ENCODE measurements at places on chromosomes 5 and 9.

GRCh38 chr5:159764283-159765134 is 151.8 kb upstream of the ADRA1B start:
- DNase-seq, result no peak

DNA sequence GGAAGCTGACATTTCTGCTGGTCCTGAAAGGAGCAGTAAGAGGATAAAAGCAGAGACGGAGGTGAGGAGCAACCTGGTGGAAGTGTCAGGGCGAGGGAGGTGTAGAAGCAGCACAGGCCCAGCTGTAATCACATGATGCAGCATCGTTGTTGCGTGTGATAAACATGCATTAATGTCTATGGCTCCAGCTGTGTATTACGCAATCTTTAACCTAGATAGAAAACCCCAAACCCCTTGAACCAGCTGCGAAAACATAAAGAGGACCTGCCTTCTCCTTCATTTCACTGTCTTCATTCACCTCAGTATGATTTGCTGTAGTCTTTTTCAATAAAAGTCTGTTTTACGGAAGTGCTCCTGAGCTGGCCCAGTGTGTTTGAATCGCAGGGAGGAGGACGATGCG is 162.9 kb downstream of the NTRK2 start:
- DNase-seq, result no peak

- no peak for DNase-seq
Measured at GRCh38 chr9:92133949-92134604, 18.9 kb upstream of the SPTLC1 start.

- no peak for DNase-seq
Measured at GRCh38 chr9:123776708-123777537, 153.0 kb downstream of the DENND1A start.

- DNase-seq, result no peak
Measured at GRCh38 chr5:1103093-1103492, 8.8 kb downstream of the SLC12A7 start.

Data from NCI-H187 (cell line).